ENCODE measurements at places on chromosomes 11 and 22. TPM values are rescaled to one million over a fixed set of nuclear protein-coding genes. Genes with fewer than 3 reads are reported as not detected.
A peak's percentile ranks its signal among the peaks of the same experiment; 100 is the strongest.

DNA sequence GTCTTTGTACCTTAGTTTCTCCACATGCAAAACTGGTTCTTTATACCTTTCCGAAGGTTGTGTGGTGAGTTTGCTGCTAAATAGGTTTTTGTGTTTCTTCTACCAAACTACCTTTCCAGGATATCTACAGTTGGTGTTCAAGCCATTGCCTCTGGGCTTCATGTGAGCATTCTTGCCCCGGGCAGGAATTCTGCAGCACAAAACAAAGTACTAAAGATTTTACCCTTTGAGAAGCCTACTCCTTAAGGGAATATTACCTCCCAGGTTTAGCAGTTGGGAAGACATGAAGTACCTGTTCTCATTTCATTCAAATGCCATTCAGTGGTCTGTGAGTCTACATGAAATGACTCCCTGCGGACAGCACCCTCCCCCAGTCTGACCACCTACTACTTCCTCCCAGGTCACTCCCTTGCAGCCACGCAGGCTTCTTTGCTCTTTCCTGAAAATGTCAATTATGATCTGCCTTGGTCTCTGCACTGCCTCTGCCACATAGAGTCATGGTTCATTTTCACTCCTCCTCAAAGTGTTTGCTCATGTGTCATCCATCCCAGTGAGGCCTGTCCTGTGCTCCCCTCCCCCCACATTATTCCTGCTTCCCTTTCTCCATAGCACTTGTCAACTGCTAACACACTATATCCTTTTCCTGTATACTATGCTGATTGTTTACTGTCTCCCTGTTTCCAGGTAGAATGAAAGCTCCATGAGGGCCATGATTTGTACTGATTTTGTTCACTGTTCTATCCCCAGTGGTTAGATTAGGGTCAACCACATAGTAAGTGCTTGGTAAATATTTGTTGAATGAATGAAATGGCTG lies 36.9 kb downstream of the PACS1 start:
- peak; percentile 23 for DNase-seq

DNA sequence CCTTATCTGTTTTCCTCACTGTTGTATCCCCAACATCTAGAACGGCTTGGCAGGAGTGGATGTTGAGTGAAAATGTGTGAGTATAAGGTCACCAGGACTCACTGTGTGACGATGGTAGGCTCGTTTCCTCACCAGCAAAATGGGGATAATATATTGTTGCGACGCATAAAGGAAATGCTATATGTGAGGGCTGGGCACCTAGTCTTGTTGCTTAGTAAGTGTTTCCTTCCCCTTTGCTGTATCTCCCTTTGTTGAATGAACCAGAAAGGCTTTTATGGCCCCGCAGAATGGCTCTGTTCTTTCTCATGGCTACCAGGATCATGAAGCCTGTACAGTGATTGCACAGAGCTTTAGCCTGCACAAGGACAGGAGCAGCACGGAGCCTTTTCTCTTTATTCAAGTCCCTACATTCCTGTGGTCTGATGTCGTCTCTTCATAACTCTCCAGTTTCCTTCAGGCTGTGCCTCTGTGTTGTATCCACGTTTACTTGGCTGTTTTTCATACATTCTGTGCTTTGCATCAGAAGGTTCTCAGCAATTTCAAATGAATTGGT lies 5.4 kb downstream of the TNRC6B start:
- DNase-seq: no peak

- DNase-seq: peak; percentile 83
These were observed 72.8 kb downstream of the SCUBE1 start for GRCh38 chr22:43270314-43270908.

The CRACR2B gene
- total RNA-seq: 64.1 TPM

The XKR3 gene
- not detected for total RNA-seq

The SYT12 gene
- 2.5 TPM for total RNA-seq

The LDHAL6A gene
- 0.59 TPM for total RNA-seq
